Brain (organoid and tissue), 16 donors: ENCODE measurements at places on chromosomes 4 and X. TPM values are rescaled to one million over a fixed set of nuclear protein-coding genes. Genes with fewer than 3 reads are reported as not detected.

IGSF1 gene
- 3.0 TPM for polyA plus RNA-seq

COMMD8 gene
- polyA plus RNA-seq, result 3.7 TPM

ZXDA gene
- polyA plus RNA-seq, result 1.1 TPM

MBNL3 gene
- 17.2 TPM for polyA plus RNA-seq

TAF7L gene
- not detected for polyA plus RNA-seq

SLC49A3 gene
- polyA plus RNA-seq, result 1.0 TPM

VAMP7 gene
- 18.9 TPM for polyA plus RNA-seq

SULT1E1 gene
- not detected for polyA plus RNA-seq

ZNF275 gene
- 12.9 TPM for polyA plus RNA-seq

DRD5 gene
- 0.41 TPM for polyA plus RNA-seq

ITIH6 gene
- polyA plus RNA-seq, result not detected
